ENCODE measurements at places on chromosomes 3 and 15.

DNA sequence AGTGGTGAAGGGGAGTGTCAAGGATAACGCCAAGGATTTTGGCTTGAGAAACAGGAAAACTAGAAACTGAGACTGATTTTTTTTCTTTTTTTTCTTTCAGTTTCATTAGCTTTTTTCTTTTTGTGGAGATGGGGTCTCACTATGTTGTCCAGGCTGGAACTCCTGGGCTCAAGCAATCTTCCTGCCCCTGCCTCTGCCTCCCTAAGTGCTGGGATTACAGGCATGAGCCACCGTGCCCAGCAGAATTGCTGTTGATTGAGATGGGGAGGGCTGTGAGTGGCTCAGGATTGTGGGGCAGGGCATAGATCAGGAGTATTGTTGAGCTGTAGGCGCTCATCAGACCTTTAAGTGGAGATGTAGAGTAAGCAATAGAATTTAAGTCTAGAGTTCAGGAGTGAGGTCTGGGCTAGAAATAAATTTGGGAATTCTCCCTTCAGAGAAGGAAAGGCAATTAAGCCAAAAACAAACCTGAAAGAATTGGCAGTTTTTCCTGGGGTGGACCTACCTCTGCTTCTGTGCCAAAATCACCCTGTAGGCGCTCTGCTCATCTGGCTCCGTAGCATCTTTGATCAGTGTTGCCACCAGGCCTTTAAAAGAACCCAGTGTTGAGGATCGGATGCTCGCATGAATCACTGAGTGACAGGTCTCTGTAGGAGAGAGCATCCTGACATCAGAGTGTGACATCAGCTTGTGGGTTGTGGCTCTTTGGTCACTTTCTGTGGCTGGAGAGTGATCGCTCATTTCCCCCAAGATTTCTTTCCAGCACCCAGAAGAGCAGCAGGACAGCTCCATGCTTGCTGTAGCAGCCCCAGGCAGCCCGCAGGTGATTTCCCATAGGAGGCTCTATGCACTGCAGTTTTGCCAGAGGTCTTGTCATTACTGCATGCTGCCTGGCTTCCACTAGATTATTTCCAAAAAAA, 15.8 kb downstream of the ABHD17C start:
- DNase-seq: peak; percentile 32

GRCh38 chr3:127902486-127902885, 12.5 kb upstream of the KBTBD12 start:
- no peak for DNase-seq

- no peak for DNase-seq
Observed at GRCh38 chr15:26882616-26883365, 15.9 kb downstream of the GABRA5 start.

- no peak for DNase-seq
Observed at GRCh38 chr15:59821286-59821685, 132.2 kb upstream of the BNIP2 start.

DNA sequence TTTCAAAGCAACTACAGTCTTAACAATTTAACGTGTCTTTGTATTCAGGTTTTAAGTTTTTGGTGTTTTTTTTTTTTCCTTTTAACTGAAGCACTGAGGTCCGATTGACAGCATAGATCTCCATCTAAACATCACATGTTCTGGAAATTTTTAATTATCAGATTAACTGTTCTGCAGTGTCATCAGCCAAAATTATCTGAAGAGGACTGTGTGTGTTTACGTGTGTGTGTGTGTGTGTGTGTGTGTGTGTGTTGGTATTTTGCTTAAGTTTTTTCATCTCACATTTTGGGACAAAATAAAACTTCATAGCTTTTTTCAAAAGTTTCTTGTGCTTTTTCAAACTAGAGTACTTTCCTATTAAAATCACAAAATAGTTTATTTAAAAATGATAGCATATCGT, 1.8 kb downstream of the PIK3CA start:
- DNase-seq: no peak

DNA sequence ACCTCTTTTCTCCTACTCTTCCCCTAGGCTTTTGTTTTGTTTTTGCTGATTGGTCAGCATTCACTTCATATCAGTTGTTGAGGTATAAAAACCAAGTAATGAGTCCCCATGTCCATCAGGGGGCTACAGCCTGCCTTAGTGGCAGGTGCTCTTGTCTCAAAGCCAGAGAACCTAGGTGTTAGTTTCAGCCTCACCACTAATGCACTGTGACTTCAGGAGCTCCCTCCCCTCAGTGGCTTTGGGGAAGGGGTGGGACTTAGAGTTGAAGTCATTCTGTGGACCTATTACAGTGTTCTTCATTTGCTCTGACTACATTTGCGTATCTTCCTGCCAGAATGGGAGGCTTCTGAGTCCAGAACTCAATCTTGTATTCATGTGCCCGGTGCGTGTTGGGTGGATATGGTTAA, 41.6 kb downstream of the NR2C2 start:
- peak; percentile 8 for DNase-seq

DNA sequence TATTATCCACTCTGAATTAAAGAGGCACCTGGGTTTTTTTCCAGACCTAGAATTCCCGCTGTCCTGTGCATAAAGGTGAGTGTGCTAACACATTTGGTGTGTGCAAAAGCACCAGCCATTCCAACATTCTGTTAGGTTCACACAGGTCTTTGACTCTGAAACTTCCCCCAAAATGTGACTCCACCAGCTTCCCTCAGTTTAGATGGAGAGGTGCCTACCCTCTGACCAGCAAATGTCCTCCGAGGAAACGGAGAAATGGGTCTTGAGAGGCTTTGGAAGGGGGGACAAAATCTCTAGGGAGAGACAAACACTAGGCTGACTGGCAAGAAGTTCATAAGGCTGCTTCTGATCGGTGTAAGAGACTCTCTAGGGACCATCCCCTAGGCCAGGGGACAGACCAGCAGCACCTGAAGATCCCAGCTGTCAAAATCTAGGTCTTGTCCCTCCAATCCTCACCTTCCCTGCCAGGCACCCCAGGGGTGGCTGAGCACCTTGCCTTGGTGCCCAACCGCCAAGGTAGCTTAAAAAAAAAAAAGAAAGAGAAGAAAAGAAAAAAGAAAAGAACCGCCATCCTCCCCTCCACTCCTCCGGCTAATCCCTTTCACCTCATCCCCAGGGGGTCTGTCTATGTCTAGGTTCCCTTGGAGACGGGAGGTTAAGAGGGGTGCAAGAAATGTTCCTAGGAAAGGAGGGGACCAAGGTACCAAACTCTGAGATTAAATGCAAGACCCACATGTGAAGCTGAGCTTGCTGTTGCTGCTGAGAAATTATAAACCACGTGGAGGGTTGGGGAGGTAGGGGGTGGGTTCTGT, 2.0 kb upstream of the MECOM start:
- DNase-seq: no peak

GRCh38 chr3:176193032-176193730, 1004.1 kb downstream of the TBL1XR1 start:
- DNase-seq: no peak

DNA sequence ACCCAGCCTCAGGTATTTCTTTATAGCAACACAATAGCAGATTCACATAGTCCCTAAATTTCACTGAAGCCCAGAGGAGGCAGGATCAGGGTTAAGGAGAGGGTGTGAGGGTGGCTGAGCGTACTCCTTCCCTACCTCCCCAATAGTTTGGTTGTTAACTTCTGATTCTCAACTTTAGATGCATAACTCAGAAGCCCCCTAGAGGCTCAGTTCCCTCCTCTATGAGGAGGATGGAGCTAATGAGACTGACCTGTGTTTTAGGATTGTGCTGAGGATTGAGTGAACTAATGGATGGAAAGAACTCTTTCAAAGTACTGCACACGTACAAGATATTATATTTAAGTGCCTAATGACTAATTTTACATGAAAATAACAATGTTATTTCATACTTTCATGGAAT, 249.3 kb upstream of the SOX14 start:
- DNase-seq: no peak

DNA sequence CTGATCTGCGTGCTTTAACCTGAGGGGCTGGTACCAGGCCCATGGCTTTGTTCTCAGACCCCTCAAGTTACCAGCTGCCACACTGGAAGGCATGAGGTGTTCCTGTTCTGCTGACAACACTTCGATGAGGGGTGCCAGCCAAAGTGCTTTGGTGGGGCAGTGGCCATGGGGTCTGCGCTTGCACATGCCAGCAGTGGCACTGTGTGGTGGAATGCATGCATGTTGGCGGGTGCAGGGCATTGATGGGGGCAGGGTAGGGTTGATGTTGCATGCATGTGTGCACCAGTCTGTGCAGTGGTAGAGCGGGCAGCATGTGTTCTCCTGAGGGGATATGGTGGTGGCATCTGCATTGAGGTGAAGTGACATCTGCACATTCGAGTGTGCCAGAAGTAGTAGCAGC, 497.0 kb downstream of the SQOR start:
- DNase-seq: no peak

DNA sequence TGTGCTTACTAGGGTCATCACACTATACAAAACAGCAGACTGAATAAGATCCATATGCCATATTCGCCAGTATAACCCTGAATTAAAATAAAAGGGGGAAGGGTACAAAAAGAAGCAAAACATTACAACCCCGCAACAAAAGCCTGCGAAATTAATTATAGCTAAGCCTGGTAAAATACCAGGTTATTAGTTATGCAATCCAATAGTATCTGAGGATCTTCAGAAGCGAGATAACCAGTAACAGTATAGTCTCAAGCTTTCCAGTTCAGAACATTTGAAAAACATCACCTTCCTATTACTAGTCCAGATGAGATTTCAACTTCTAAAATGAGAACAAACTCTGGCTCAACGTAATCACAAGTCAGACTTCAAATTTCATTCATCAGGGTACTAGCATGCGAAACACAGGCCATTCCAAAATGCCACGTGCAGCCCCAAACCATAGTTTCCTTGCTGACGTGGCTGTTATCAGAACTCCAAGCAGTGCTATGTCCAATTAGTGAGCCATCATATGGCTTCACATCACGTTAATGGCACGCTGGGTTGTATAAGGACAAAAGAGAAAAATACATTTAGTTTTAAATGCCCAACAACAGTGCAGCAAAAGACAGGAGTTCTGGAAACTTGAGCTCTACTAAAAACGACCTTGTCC, 1.1 kb downstream of the SSR3 start:
- DNase-seq: no peak

DNA sequence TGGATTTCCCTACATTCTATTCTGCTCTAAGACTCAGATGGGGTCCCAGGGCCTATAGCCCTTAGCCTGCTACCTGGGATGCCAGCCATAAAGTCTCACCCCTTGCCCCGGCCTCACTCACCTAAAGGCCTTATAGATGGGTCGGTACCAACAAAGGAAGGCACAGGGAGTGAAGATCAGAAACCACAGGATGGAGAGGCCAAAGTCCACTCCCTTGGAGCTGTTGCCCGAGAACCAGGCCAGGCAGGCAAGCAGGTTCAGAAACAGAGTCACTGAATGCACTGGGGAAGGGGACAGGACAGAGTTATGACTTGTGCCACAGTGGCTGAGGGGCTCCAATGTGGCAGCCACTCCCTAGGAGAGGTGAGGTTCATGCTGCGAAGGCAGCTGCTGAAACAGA, 7.4 kb upstream of the ULK3 start:
- no peak for DNase-seq
